ENCODE measurements at places on chromosomes 6 and 20.

DNA sequence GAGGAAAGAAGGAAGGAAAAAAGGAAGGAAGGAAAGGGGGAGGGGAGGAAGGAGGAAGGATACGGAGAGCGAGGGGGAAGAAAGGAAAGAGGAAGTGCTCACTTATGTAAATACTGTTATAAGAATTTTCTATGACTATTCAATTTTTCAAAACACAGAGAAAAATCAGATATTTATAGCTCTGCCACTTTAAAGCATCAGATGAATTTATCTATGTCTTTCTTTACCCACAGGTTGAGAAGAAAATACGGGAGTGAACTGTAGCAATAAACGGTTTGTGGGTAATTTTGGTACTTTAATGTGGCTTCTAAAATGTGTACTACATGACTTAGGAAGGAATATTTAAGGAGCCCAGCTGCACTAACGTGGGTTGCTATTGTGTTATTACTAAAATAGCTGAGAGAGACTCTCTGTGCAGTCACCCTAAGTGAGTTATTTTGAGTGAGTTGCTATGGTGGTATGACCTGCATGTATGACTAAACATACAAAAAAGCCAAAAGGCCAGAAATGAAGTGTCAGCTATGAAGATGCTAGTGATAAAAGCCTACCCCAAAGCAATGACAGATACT lies 225.5 kb downstream of the SOD2 start:
- DNase-seq, result no peak

DNA sequence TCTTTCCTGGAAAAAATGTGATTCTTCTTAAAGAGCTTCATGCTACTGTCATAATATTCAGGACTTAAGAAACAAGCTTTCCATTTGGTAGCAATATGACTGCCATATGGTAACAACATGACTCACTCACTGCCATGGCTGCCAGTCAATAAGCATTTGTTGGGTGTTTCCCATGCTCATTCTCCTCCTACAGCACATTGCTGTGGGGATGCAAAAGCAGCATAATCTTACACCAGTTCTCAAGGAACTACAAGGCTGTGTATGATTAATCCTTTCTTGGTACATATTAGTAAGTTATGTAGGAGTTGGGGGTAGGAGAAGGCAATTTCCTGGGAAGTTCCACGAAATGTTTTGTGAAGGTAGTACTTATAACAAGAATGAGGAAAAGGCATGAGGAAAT lies 76.7 kb downstream of the CEP162 start:
- peak; percentile 16 for DNase-seq

DNA sequence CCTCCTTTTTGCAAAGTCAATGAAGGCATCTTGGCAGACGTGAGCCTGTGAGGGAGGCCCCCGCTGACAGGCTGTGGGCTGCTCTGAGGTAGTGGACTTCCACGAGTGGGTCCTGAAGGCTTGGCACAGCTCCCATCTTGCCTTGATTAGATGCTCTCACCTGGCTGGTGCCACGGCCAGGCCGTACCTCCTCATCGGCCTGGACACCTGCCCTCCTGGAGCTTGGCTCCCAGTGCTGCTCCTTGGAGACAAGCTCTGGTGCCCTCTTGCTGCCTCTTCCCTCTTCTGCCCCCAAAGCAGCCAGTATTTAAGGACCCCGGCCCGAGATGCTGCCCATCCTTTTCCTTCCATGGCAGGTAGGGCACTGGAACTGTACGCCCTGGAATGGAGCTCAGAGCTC lies 93.5 kb downstream of the ERMARD start:
- DNase-seq, result no peak

- DNase-seq, result no peak
These were observed 59.8 kb upstream of the MANEA start for GRCh38 chr6:95517568-95517967.

- DNase-seq, result no peak
These were observed 75.1 kb downstream of the CARMIL1 start for GRCh38 chr6:25354078-25354932.

DNA sequence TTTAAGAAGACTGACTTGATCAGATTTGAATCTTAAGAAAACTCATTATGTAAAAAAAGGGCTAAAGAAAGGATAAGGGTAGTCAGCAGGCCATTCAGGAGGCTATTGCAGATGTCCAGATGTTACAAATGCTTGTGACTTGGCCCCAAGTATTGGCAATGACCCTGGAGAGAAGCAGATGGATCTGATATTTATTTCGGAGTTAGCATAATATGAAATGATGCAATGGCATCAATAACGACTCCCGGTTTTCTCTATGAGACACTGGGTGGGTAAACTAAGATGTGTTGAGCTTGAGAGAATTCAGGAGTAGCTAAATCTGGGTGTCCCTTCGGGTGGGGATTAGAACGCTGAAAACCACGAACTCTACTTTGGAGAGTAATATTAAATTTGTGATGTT lies 149.7 kb downstream of the LAMA2 start:
- DNase-seq, result no peak

DNA sequence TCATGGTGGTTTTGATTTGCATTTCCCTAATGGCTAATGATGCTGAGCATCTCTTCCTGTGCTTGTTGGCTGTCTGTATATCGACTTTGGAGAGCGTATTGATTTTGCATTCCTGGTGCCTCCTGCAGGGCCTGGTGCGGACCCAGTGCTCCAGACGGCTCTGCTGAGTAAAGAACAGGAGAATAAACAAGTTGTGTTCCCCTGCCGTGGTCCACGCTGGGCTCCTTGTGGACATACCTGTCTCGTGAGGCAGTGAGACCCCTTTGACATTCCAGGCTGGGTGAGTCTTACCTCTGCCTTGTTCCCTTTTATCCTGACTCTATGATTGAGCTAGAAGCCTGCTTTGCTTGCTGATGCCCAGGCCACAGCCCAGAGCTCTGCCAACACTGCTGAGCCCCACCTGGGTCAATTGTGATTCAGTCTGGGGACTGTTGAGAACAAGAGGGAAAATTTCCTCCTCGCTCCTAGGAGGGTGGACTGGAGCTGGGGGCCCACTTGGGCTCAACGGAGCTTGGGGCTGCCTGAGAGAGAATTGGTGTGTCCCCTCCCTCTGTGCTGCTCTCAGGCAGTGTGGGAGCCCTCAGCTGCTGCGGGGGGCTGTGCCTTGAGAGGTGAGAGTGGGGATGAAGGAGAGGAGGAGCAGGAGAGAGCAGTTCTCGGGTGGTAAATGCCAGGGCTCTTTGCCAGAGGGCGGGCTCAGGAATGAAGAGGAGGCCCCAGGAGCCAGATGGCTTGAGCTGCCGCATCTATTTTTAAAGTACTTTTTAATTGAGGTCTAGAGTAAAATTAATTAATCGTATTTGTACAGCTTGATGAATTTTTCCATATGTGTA lies 43.7 kb upstream of the PMEPA1 start:
- no peak for DNase-seq

DNA sequence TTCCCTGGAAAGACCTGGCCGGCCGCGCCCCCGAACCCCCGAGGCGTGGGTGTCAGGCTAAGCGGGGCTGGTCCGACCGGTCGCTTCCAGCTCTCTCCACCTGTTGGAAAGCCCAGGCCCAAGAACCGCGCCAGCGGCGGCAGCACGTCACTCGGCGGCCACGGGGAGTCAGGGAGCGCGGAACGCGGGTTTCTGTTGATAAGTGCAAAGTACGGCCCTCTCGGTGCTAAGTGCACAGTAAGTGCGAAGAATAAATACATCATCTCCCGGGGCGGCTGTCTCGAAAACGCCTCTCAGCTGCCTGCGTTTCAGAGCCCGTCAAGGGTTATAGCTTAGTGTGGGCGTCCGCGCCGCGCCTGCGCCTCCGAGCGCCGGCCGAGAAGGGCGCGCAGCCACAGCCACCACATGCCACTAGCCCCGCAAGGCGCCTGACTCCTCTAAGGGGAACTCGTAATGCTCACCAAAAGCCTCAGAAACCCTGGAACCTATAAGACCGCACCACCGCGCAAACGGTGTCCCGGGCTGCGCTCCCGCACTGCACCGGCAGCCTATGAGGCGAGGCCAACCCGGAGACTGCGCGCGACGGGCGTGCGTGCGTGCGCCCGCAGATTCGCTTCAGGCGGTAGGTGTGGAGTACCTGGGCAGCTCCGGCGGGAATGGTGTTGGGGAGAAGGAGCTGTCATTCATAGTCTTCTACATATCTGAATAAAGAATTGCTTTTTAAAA lies 9.2 kb upstream of the TBX18 start:
- DNase-seq, result peak; percentile 85

DNA sequence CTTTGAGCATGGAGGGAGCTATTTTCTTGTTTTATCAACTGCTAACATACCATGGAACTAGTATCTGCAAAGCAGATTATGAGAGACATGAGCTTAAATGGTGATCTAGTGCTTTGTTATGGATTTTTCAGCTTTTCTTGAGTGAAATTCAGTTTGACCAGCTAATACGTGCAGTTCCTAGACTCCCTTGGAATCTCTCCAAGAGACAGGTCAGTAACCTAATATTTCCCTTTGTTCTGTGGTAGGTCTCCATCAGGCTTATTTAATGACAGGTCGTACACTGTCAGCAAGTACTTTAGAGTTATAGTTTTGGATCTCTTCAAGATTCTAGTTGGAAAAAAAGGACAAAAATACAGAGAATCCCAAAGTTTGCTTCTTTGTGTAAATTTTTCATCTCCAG lies 43.9 kb downstream of the HDAC2 start:
- peak; percentile 45 for DNase-seq

GRCh38 chr6:118632359-118632758 lies 19.0 kb downstream of the CEP85L start:
- DNase-seq, result no peak

- no peak for DNase-seq
These were observed 167.9 kb downstream of the ZDHHC14 start for GRCh38 chr6:157548635-157549467.

- no peak for DNase-seq
These were observed 107.2 kb upstream of the SASH1 start for GRCh38 chr6:148235446-148235845.

- DNase-seq, result peak; percentile 11
These were observed 70.5 kb upstream of the MYLIP start for GRCh38 chr6:16058201-16058928.

DNA sequence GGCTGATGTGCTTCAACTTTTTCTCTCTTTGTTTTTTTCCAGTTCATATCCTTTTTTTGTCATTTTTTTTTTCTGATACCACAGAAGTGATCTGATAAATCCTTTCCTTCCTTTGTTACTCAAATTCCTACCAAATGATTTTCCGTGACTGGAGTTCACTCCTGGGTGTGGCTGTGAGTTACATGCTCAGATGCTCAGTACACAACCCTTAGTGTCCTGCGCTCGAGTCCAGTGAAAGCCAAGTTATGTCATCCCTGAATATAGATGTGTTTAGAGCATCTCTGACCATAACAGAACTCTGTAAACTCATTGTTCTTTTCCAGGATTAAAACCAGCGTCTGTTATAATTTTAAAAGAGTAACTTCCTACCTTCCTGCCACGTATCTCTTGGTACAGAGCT lies 147.2 kb upstream of the AKAP12 start:
- no peak for DNase-seq

- no peak for DNase-seq
These were observed 189.6 kb downstream of the ADAT2 start for GRCh38 chr6:143260857-143261256.

- peak; percentile 37 for DNase-seq
These were observed 1202.0 kb upstream of the ADGRB3 start for GRCh38 chr6:67433124-67433523.

DNA sequence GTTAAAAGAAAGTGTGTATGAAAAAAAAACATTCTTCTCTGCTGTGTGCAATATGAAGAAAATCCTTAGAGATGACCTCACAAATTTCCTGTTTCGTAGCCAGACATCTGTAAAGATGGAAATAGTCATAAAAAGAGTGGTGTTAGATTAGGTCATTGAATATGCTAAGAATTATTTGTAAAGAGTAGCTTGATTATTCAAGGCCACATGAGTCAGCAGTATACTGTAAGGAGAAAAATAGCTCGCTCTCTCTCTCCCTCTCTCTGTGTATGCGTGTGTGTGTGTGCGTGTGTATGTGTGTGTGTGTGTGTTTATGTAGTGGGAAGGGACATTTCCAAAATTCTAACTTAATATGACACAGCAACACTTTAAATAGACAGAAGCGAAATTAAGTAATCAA lies 78.8 kb downstream of the PTCHD4 start:
- peak; percentile 35 for DNase-seq

- no peak for DNase-seq
These were observed 94.5 kb upstream of the MARCKS start for GRCh38 chr6:113762641-113763040.

DNA sequence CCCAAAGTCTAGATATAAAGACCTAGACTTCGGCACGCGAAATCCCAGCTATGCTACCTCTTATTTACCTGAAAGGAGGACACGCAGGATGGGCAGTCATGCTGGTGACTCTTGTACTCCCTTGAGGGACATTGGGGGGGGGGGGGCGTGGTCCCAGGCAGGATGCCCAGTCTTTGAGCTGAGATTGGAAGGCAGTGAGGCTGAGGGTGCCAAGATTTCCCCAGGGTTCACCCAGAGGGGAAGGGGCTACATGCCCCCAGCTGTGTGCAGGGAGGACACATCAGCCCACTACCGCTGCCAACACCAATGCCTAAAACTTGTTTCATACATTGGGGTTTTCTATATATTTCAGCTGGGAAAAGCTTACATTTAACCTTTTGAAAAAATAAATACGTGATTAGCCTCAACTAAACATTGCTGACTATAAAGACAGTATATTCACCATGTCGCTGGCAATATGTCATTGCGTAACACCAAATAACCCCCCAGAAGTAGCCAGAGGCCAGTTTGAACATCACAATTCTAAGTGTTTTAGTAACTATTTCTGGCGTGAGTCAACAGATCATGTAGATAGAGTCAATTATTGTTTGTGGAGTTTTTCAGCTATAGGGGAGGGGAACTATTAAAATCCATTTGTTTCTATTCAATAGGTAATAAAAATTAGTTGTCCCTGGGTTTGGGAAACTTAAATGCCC lies 21.6 kb downstream of the MGME1 start:
- no peak for DNase-seq

- DNase-seq, result peak; percentile 54
These were observed 30.5 kb upstream of the IPCEF1 start for GRCh38 chr6:154386848-154387717.

DNA sequence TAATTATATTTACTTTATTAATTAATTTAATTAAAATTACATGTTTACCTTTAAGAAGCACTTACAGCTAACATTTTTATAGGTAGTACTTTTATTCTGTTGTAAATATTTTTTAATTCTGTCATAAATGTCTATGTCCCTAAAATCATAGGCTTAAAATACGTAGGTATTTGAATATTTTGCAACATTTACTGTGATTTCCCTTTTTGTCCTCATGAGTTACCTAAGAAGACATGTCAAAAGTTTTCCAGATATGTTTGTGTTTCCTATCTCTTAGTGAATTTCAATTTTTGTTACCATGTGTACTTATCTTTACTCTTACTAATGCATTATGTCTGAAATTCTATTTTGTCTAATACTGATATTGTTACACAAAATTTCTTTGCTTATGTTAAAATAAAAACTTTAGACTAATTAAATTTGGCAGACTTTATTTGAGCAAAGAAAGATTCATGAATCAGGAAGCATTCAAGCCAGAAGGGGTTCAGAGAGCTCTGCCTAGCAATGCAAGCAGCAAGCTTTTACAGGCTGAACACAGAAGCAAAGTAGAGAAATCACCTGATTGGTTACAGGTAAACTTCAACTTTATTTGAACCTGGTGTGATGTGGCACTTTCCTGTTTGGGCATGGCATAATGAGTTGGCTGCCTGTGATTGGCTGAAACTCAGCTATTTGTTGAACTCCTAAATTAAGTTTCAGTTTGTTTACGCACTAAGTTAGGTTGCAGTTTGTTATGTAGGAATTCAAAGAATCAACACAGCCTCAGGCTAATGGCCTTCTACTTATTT lies 123.2 kb upstream of the TMEM170B start:
- DNase-seq, result peak; percentile 22

Measured in DMS53 (cell line).